ENCODE measurements at places on chromosomes 6 and 20. TPM values are rescaled to one million over a fixed set of nuclear protein-coding genes. Genes with fewer than 3 reads are reported as not detected.

DNA sequence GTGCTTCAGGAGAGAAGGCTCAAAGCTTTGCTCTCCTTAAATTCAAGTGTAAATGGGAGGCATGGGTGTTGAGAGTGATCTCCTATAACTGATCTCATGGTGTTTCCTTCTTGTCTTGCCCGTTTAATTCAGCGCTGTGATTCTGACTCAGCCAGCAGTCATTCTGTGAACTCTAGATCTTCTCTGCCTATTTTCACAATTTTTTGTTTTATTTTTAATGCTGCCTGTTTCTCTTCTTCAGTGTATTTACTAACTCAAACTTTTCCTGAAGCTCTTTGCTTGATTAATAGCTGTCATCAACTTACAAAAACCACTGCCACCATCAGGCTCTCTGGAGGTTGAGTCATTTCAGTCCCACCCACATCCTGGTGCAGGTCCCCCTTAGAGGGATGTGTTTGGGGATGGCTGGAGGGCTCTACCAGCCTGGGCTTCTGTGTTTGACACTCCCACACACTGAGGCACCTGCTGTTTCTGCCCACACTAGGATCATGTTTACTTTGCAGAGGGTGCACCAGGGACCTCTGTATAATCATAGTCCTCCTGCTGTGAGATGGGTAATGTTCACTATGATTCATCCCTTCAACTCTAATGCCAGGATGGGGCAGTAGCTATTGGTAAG lies 94.0 kb downstream of the SHLD1 start:
- DNase-seq = no peak

Gene SUPT3H
- total RNA-seq = 8.4 TPM

Gene KCNS1
- 0.47 TPM for total RNA-seq

DNA sequence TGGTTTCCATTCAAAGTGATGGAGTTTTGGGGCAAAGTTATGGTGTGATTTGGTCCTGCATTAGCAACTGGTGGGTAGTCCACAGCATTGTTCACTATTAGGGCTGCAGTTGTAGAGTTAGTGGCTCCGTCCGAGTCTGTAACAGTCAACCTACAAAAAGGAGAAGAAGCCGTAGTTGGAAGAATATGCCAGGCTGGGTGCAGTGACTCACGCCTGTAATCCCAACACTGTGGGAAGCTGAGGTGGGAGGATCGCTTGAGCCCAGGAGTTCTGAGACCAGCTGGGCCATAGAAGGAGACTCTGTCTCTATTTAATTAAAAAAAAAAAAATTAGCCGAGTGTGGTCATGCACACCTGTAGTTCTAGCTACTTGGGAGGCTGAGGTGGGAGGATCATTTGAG lies 69.5 kb downstream of the KIAA0319 start:
- no peak for DNase-seq

All from omental fat pad (tissue), 4 donors.